ENCODE measurements at places on chromosomes 5 and 9.

DNA sequence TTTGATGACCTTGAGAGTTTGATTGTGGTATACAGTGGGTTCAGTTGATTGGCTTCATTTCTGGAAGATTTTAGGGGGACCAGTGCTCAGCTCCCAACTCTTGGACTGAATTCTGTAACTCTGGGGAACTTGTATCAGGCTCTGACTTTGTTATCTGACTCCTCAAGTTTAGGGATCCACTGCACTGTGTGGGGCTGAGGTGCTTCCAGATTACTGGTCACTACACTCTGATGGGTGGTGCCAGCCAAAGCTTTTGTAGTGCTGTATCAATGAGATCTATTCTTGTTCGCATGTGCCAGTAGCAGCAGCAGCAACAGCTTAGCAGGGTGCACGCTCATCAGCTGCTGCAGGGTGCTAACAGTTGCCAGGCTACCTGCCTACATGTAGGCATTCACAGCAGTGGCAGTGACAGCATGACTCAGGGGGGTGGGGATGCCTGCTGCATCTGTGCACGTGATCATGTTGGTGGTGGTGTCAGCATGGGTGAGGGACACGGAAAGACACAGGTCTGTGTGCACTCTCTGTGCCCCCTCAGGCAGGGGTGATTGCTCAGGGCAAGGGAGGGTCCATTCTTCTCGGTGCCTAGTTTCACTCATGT lies 438.8 kb upstream of the SEMA6A start:
- DNase-seq: no peak

DNA sequence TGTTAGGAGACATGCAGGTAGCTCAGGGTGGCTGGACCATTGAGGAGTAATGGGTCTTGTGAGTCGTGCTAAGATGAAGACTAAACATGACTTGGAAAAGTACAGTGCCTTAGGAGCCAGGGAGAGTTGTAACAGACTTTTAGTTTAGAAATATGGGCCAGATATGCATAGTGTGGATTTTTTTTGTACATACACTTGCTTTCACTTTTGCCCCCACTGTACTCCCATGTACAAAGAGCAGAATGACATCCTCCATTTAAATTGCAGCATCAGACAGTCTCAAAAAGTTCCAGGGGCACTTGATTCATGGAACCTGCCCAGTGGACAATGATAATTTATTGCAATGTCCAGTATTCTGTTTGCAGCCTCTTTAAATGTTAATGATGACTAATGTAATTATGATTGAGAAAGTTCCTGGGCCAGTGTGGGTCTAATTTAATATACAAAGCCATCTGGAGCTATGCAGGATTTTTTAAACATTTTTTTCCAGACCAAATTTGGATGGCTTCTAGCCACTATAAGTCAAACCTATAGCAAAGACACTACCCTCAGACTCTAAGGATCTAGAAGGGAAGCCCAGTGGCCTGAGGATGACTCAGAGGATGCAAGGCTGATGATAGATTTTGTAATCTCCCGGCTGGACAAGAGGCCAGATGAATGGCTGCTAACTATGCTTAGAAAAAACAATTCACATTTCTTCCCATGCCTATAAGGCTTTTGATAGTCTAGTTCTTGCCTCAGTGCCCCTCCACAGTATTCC lies 80.1 kb downstream of the TRPC7 start:
- no peak for DNase-seq

DNA sequence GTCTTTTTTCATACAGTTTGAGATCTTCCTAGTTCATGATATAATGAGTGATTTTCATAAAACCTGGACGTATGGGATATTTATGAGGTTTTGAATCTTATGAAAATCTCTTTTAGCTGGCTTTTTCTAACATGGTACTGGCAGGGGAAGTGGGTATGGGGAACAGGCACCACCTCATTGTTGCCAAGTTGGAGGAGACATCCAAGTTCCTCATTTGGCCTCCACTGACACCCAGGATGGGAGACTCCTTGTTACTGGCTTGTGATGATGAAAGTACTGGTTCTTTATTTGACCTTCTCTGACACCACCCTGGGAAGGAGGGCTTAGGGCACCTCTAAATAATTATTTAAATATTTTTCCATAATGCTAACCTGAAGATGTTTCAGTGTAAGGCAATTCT lies 4.0 kb upstream of the TNPO1 start:
- no peak for DNase-seq

GRCh38 chr9:116320290-116320689 lies 166.7 kb downstream of the PAPPA start:
- DNase-seq: no peak

GRCh38 chr5:138159666-138160065 lies 18.8 kb downstream of the BRD8 start:
- no peak for DNase-seq

DNA sequence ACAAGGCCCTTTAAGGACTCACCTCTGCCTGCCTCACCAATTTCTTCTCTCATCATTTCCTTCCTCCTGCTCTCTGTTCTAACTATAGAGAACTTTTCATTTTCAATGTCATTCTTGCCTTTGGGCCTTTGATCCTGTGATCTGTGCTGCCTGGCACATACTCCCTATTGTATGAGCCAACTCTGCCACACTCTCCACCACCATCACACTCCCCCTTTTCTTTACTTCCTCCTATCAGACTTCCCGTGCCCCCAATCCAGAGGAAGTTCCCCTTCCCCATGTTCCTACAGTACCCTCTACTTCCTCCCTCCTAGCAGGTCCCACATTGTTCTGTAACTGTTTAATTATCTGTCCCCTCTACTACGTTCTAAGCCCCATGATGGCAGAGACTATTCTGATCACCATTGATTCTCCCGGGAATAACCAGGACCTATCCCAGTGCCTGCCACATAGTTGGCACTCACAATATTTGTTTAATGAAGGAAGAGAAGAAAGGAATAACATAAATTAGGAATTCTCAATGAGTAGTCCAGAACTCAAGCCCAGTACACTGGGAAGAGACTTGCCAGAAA lies 27.5 kb downstream of the ADAM19 start:
- DNase-seq: no peak

GRCh38 chr5:118006219-118006618 lies 982.1 kb downstream of the DTWD2 start:
- DNase-seq: no peak

- DNase-seq: no peak
Measured at GRCh38 chr5:154850255-154851062, at the start of gene FAXDC2. TSS of gene FAXDC2 (minus strand) at chr5:154850603. CDS start at chr5:154838178, 12,425 bp downstream.

Measured in activated CD4-positive, alpha-beta T cell treated with anti-CD3 and anti-CD28 coated beads, Interleukin-2, amount 50 U/mL, for 16 hours (primary cell).